ENCODE measurements at places on chromosomes 1 and 21. TPM values are rescaled to one million over a fixed set of nuclear protein-coding genes. Genes with fewer than 3 reads are reported as not detected.

DNA sequence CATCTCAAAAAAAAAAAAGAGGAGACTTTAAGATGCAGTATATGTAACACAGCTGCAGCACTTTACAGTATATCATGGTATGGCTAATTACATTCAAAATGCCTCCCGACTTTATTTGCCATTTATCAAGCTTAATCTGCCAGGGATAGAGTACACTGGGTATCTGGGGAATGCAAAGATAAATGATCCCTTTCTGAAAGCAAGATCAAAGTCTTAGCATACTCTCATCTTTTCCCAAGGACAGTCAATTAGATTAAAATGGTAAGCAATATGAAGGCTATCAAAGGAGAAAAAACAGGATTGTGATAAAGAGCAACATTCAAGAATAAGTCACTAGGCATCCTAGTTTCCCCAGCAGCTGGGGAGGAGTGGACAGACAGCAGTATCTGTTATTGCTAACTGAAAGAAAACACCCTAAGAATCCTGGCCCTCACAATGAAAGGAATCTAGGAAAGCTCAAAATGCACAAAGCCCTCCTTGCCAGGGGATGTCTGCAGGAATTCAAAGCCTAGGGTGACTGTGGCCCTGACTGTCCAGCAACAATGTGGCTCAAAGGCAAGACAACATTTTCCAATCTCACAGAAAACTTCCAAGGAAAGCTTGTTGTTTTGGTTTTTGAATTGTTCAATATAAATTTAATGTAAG lies 56.7 kb upstream of the RAP1GAP start:
- no peak for DNase-seq

DNA sequence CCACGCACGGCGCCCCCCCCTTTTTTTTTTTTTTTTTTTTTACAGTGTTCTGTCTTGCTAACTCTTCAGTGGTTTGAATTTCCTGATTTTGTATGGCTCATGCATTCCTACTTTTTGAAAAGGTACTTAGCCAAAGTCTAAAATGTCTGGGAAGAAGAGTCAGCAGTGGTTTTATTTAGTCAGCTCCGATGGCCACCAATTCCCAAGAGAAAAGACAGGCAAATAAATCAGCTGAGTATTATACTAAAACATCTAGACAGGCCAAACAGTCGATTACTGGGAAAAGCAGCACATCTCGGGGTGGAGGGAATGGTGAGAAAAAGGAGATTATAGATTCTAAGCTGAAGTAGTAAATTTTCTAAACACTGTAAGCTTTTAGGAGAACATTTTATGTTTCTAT lies 192.5 kb upstream of the ZRANB2 start:
- DNase-seq, result no peak

- peak; percentile 42 for DNase-seq
Observed at GRCh38 chr1:41626616-41627375, 142.3 kb upstream of the EDN2 start.

Gene OSBPL9
- total RNA-seq, result 107 TPM

Gene FCRL2
- 0.42 TPM for total RNA-seq

Gene CASQ1
- total RNA-seq, result 10.5 TPM

- DNase-seq, result no peak
Observed at GRCh38 chr21:44875316-44875700, 1.8 kb upstream of the PTTG1IP start.

DNA sequence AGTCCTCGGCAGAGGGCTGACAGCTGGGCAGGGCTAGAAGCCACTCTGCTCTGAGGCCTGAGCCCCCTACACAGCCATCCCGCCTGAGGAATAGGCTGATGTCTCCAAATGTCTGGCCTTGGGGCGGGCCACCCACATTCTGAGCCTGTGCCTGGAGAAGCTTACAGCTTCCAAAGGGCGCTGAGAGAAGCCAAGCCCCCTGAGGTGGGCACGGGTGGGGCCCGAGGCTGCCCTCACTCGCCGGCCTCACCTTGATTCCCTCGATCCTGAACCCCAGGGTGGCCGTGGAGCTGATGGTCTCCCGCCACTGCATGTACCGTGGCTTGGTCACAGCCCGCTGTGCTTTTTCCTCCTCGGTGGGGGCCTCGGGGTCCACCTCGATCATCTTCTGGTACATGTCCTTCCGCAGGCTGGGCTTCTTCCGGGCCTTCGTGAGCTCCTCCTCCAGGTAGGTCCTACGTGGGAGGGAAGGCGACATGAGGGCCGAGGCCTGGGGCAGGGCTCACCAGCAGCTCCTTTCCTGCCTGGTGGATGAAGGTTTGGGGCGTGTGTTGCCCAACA lies 93.2 kb downstream of the STUM start:
- DNase-seq, result no peak

- no peak for DNase-seq
Observed at GRCh38 chr1:175673371-175674150, 69.8 kb downstream of the TNR start.

DNA sequence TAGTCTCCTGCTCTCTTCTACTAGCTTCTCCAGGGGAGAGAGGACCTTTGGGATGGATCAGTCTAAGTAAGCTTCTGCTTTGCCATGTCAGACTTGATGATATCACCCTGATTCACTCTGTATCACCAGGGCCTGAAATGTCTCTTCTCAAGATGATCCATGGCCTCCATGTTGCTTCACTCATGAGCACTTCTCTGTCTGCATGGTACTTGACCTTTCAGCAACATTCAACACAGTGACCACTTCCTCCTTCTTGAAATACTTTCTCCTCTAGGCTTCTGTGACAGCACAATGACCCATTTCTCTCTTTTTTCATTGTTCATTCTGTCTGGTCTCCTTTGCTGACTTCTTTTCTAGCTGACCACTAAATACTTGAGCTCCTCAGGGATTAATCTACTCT lies 35.3 kb upstream of the NGF start:
- no peak for DNase-seq

DNA sequence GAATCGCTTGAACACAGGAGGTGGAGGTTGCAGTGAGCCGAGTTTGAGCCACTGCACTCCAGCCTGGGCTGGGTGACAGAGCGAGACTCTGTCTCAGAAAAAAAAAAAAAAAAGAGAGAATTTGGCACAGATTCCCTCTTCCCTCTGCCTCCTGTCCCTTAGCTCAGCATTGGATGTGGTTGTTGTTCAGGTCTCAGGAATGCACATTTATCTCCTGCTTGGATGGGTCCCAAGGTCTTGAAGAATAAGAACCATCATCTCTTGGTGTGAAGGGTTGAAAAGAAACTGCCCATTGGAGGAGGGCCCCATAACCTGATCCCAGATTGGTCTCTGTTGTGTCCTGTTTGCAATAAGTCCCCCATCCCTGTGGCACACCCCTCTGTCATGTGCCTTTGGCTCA lies 34.9 kb downstream of the UBIAD1 start:
- no peak for DNase-seq

DNA sequence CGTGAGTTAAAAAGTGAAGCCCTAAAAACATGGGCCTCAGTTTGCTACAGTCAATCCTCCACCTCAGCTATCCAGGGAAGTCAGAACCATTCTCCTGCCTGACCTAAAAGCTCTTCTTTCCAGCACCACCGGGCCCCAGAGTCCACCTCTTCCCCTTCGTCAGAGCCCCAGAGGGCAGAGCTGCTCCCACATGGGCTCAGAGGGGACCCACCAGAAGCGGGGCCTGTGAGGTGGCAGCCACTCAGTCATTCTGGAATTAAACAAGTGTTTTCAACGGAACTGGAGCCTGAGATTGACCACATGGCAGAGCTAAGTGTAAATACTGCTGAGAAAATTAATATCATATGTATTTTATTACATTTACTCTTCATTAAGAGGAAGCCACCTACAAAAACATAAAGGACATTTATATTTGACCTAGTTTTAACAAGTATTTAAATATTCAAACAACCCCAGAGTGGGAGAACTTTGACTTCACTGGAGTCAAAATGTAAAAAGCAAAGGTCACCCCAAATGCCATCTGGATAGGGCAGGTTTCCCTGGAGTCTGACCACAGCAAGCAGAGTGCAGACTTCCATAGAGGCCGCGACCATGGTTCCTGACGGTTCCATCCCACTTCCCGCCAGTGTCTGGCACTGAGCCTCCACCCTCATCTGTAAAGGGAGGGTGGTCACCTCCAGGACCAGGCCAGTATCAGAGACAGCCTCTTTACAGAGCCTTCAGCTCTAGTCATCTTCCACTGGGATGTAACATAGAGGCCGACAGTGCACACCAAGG lies 1.8 kb downstream of the SUMO3 start:
- DNase-seq, result no peak

DNA sequence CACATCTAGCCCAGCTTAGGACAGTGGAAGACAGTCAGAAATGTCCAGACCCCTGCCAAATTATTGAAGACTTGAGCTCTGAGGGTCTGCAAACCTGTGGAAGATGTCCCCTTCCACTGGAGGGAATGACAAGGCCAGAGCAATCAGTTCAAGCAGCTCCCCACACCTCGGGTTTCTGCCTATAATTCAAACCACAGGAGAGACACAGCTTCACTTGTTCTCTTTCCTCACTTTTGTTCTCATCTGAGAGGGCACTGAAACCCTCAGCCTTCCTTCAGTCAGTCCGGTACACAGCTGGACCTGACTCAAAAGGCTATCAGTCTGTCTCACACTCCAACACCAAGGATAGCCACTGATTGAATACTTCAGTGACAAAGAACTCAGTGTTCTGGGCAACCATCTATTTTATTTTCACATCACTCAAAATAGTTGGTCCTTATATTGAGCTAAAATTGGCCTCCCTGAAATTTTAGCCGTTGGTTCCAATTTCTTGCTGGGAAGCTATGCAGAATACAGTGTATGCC lies 70.1 kb downstream of the TENT5C start:
- no peak for DNase-seq
